Stimulated activated CD4-positive, alpha-beta T cell treated with anti-CD3 and anti-CD28 coated beads, TNF-alpha, amount 100 ng/mL, for 4 hours (primary cell): ENCODE measurements at places on chromosomes 5 and 9.

DNA sequence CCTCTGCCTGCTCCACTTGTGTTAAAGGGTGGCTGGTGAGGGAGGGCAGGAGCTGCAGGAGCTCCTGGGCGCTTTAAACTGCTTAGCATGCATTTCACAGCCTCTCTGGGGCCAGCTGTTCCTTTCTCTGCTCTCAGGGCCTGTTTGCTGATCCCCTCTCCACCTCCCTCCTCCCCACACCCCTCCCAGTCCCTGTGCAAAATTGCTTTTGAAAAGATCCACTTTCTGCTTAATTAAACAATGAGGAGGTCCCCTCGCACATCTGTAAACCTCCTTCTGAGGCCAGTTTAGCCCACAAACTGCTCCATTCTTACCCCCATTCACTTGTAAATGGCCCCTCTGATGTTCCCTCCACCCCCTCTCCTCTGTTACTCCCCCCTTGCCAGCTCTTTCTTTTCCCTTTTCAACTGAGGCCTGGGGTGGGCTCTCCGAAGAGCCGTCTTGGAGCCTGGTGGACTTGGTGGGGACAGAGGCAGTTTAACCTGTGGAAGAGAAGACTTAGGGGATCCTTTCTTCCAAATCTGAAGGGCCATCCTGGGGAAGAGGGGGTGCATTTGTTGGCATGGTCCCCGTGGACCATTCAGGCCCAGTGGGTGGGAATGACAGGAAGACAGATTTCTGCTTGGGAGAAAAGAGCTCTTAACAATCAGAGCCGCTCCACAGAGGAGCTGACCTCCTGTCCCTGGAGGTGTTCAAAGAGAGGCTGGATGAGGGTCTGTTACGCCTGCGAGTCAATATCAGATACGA, 12.0 kb downstream of the URM1 start:
- DNase-seq: no peak

- DNase-seq: no peak
Measured at GRCh38 chr5:72226950-72227349, 93.1 kb downstream of the MRPS27 start.

DNA sequence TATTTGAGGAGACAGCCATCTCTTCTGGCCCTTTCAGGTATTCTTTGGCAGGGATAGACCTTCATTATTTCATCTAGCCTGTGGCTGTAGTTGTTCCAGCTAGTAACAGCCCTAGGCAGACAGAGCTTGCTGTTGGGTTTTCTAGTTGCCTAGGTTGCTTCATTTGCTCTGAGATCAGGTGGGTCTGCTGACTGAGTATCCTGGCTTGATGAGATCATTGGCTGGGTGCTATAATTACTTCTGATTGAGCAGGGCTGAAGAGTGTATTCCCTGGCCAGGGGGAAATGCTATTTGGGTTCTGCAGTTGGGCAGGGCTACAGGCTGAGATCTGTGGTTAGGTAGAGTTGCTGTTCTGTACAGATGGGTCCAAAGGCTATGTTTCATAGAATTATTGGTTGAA, 456.1 kb downstream of the PSAT1 start:
- DNase-seq: no peak

GRCh38 chr5:142159354-142159753, 50.8 kb downstream of the NDFIP1 start:
- no peak for DNase-seq

DNA sequence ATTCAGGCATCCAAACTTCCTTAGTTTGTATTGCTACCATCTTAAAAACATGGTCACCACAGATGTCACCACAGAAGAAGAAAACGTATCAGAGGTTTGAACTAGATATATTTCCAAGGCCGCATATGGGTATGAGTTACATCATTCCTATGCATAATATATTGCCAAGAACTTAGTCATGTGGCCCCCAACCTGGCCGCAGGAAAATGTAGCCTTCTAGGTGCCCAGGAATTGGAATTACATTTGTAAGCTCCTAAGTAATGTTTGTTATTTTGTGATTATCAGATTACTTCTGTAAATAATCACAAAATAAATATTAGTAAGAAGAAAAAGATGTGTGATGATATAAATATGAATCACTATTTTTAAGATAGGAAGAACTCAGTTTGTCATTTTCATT, 351.4 kb downstream of the ISL1 start:
- DNase-seq: no peak

DNA sequence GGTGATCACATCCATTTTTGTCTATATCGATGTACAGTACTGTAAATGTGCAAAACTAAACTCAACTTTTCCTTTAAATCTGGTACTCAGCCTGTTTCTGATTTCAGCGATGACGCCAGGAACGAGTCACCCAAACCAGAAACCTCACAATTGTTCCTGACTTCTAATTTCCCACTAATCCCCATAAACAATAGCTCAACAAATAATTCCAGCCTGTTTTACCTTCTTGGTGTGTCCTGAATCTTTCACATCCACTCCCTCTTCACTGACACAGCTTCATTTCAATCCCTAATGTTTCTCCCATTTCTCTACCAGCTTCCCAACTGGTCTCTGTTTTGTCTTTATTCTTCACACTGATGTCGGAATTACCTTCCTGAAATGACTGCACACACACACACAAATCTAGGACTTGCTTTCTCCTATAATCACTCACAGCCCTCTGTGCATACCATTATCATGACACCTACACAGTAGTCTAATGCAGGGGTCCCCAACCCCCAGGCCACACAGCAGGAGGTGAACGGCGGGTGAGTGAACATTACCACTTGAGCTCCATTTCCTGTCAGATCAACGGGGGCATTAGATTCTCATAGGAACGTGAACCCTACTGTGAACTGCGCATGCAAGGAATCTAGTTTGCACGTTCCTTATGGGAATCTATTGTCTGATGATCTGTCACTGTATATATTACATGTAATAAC, 97.8 kb upstream of the SLC30A5 start:
- no peak for DNase-seq

GRCh38 chr5:92337772-92338234, 954.7 kb upstream of the ARRDC3 start:
- no peak for DNase-seq

GRCh38 chr9:113854310-113854709, 21.8 kb upstream of the ZNF618 start:
- DNase-seq: no peak

DNA sequence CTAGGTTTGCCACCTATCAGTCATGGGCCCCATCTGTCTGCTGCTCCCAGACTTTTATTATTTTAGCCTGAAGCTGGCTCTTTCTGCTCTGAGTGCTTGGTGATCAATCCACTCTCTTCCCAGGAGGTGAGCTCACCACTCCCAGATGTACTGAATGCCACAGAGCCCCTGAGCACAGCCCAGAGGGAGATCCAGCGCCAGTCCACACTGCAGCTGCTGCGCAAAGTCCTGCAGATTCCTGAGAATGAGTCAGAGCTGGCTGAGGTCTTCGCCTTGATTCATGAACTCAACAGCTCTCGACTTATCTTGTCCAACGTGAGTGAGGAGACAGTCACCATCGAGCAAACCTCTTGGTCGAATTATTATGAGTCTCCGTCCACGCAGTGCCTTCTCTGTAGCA, 36.0 kb downstream of the HMGXB3 start:
- DNase-seq: no peak

GRCh38 chr5:148515460-148515859, 131.7 kb downstream of the FBXO38 start:
- DNase-seq: no peak

DNA sequence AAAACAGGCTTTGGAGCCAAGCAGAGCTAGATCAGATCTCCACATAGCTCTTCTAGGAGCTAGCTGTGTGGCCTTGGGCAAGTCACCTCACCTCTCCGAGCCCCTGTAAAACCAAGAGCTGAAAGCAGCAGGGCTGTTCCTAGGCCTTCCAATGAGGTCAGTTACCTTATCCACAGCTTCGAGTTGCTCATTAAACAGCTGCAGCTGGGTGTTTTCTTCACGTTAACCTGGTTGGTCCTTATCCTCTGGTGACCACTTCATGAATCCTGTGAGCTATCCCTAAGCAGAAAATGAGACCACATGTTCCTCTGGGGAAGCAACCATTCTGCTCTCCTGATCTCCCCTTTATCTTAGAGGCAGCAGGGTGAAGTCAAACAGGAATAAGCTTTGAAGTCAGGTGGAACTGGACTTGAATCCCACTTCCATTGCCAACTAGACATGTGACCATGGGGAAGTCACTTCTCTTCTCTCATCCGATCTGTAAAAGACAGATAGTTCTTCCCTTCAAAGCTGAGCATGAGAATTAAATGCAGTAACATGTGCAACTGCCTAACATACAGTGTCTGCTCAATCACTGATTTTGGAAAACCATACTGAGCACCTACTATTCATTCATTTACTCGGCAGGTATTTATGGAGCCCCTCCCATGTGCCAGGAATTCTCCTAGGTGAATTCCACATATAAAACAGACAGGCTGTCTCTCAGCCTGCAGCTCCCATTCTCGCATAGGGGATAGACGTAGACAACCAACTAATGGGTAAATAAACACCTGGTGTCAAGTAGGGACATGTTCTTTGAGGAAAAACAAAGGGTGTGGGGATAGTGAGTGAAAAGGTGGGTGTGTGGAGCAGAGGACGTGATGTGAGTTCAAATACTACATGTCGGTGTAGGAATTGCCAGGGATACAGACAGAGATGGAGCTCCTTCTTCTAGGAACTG, 111.7 kb upstream of the BOD1 start:
- DNase-seq: no peak

GRCh38 chr5:143871672-143872071, 59.7 kb downstream of the HMHB1 start:
- DNase-seq: no peak

DNA sequence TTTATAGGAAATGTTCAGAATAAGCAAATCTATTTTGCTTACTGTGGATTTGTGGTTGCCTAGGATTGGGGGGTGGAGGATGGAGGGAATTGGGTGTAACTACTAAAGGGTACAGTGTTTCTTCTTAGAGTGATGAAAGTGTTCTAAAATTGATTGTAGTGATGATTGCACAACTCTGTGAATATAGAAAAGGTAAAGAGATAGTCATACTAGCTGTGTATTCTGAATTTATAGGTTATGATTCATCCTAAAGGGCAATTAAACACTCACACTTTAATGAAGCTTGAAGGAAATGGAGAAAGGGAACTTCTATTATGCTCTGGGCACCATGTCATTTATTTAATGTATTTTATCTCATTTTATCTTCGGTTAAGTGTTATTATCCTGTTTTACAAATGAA, 9.9 kb downstream of the TXNDC8 start:
- DNase-seq: no peak

DNA sequence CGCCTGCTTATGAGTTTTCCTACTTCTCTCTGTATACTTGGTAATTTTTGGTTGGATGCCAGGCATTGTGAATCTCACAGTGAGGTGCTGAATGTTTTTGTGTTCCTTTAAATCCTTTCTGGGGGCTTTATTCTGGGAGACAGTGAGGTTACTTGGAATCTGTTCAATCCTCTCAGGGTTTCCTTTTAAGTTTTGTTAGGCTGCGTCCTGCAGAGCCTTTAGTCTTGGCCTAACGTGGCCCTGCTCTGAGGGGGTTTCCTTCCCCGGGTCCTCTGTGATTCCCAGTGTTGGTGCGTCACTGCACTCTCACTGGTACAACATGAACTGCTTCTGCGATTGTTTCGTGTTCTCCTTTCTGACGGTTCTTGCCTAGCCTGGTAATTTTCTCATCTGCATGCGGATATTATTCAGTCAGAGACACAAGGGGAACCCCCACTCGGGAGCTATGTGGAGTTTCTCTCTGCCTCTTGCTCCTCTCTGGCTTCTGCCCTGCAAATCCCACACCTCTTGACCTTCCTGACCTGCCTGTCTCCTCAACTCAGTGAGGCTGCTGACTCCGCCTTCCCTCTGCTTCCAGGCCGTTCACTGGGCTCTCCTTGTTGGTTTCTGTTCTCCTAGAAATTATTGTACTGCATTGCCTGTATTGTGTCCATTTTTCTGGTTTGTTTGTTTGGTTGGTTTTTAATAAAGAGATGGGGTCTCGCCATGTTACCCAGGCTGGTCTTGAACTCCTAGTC, 128.1 kb downstream of the DAB2IP start:
- no peak for DNase-seq

DNA sequence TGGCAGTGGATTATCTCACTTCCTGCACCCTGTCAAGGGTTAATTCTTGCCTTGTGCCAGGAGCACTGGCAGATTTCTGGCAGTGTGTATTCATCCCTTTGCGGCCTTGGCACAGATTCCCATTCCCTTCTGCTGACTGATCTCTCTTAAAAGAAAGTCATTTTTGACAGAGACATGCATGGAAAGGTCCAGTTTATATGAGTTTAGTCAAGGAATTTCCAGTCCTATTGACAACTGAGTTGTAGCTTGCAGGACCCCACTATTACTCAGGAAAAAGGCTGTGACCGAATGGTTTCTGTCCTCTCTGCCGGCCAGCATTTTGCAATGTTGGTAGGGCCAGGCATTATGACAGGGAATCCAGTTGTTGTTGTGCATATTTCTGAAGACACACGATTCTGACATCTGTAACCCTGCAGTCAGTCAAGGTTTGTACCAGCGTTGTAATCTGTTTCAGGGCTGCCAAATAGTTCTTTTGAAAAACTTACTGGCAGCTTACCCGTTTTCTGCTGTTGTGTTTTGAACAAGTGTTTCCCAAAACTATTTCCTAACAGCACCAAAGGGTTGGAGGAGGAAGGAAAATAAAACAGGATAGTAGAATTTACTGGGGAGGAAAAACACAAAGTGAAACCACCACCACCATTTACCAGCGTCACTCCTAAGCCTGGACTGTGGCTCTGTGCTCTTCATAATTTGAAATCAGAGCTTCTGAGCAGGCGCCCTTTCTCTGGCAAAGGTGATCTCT, 243.4 kb upstream of the KLF4 start:
- no peak for DNase-seq

DNA sequence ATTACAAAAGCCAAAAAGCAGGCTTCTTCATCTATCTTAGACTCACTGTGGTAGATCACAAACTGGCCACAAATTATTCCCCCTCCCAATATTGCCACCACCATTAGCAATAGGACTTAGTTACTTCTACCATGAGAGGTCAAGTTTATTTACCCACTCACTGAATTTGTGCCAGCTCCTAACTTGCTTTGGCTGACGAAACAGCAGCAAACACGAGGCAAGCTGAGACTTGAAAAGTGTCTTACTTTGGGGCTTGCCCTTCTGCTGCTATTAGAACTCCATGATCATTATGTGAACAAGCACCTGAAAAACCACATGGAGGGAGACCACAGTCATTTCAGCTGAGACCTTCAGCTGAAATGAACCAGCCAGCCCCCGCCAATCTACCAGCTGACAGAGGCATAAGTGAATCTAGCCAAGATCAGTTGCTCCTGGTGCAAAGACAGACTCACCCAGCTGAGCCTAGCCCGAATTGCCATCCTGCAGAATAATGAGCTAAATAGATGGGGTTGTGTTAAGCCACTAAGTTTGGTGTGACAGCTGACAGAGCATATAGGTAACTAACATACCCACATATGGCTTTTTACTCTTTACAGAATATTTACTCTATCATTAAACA, 5.7 kb downstream of the WDR41 start:
- DNase-seq: no peak

- no peak for DNase-seq
Measured at GRCh38 chr9:99851500-99851822, 29.8 kb downstream of the NR4A3 start.
